Activated naive CD4-positive, alpha-beta T cell treated with anti-CD3 and anti-CD28 coated beads, Interleukin-2, amount 50 U/mL, for 72 hours (primary cell): ENCODE measurements at places on chromosomes 1 and 21. TPM values are rescaled to one million over a fixed set of nuclear protein-coding genes. Genes with fewer than 3 reads are reported as not detected.

The MSTO1 gene
- 50.1 TPM for total RNA-seq

DNA sequence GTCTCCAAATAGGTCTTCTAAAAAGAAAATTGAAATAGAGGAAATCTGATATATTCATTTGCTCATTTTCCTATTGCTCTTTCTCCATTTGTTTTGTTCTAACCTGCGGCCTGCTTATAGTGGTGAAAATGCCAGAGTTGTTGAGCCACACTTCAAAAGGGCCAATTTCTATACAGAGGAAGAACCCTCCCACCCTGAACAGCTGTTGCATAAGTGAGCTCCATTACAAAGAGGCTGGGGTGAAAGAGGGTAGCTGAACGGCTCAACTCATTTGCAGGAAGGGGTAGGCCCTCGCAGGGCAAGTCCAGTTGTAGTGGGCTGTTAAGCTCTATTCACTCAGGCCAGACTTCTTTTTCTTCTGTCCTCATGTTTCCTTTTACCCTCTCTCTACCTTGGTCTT, 8.8 kb downstream of the ADCY10 start:
- DNase-seq, result no peak

The PIK3C2B gene
- total RNA-seq, result 26.3 TPM

GRCh38 chr1:16126160-16126559, 29.7 kb downstream of the EPHA2 start:
- no peak for DNase-seq

- no peak for DNase-seq
These were observed 90.2 kb upstream of the BCAR3 start for GRCh38 chr1:93771843-93772242.

DNA sequence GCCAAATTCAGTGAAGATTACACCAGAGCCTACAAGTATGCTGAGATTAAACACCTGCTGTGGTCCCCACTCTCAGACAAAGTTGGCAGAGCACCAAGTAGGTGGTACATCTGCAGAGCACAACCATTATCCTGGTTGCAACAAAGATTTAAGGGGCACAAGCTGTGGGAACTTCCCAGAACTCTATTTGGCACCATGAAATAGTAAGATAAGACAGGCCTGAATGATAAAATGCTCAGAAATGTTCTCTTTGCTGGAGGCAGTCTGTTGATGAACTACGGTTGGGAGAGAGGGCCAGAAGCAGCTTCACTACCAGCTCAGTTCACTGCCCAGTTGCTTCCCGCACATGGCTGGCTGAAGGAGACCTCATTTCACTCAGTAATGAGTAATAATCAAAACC, 19.9 kb downstream of the RPL5 start:
- DNase-seq, result no peak

DNA sequence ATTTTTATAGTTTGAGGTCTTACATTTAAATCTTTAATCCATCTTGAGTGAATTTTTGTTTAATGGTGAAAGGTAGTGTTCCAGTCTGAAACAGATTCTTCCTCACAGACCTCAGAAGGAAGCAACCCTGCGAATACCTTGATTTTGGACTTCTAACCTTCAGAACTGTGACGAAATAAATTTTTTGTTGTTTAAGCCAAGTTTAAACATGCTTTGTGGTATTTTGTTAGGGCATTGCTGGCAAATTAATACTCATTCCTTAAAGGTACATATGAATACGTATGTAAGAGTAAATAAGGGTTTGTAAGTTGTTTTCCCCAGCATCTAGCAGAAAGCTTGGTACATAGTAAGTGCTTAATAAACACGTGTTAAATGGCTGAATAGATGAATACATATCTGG, 100.3 kb downstream of the SEC16B start:
- no peak for DNase-seq

- DNase-seq, result no peak
These were observed 869.9 kb downstream of the MRPL39 start for GRCh38 chr21:24737296-24737850.

GRCh38 chr21:30953605-30954004, 72.2 kb upstream of the KRTAP11-1 start:
- no peak for DNase-seq

The GNAI3 gene
- 10.1 TPM for total RNA-seq

- DNase-seq, result no peak
These were observed 1.8 kb upstream of the TMPRSS2 start for GRCh38 chr21:41509733-41510132.

- no peak for DNase-seq
These were observed 15.6 kb upstream of the THEM4 start for GRCh38 chr1:151924691-151925587.

The CLEC20A gene
- total RNA-seq, result not detected

- no peak for DNase-seq
These were observed 9.2 kb downstream of the CLDN8 start for GRCh38 chr21:30206551-30207251.

GRCh38 chr1:185996211-185996610, 262.0 kb downstream of the HMCN1 start:
- DNase-seq, result no peak

GRCh38 chr1:194133152-194133551, 946.7 kb upstream of the B3GALT2 start:
- DNase-seq, result no peak

The FTCD gene
- total RNA-seq, result 0.21 TPM

The PADI1 gene
- total RNA-seq, result not detected

The FCAMR gene
- not detected for total RNA-seq

DNA sequence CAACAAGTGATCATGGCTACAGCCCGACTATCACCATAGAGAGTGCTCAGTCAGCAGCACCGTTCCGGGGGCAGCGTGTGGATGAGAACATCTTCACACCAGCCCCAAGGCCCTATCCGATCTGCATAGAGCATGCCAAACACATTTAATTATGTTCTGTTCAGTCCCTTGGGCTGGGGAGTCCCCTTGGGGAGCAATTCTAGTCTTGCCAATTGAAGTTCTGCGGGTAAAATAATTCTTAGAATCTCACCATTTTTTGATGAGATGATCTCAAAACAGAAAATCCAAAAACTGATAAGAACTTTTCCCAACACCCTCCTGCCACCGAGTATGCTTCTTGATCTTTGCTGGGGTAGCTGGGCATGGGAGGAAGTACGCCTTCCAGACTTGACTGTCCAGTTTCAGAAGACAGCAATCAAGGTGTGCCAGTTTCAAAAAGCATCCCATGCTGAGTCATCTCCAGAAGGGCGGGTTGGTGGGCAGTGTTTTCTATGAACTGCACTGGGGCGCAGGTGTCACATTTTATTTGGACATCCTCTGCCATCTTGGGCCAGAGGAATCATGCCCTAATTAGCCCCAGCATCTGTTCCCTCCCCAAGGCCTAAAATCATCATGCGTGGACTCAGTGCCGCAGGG, 20.8 kb upstream of the PTPRF start:
- DNase-seq, result no peak

DNA sequence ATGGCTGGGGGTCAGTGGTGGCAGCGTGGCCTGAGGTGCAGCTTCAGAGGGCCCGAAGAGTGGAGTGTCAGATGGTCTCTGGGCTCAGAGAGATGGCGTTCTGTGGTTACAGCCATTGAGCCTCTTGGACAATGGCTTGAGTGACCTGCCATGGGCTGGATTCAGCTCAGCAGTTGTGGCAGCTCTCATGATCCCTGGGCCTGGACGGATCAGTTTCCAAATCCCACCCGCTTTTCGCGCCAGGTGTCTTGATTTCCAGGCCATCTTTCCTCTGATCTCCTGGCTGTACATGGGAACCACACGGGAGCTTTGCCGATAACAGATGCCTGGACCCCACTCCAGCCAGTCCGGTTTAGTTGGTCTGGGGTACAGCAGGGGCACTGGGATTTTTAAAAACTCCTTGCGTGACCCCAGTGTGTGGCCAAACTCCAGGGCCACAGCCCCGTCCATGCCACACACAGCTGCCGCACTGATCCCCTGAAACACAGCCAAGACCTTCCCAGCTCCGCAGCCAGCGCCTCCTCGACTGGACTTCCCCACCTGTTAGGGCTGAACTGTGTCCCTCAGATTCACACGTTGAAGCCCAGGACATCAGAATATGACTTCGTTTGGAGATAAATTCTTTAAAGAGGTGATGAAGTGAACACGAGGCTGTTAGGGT, 67.9 kb downstream of the ATP5PO start:
- no peak for DNase-seq

- DNase-seq, result no peak
These were observed 67.8 kb downstream of the FASLG start for GRCh38 chr1:172726740-172727139.

The EPHB2 gene
- not detected for total RNA-seq

DNA sequence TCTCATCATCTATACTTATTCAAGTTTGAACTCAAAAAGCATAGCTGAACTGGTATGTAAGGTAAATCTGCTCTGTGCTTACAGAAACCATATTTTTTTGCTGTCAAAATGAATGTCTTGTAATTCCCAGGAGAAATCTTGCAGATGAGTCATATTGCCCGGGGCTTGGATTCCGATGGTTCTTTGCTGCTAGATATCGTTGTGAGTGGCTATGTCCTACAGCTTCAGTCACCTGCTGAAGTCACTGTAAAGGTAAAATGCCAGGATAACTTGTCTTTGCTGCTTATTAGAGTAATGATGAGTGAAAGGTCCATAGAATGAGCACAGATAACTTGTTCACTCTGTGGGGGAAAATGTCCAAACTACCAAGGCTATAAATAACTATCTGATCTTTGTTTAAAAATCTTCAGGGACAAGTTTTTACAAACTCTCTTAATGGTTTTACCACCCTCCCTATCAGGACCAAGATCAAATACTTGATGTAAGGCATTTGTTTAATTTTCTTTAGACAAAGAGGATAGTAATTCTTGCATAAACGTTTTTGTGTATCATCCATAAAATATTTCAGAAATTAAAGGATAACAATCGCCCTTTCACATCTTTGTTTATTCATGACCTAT, 222.3 kb downstream of the TPR start:
- no peak for DNase-seq
